ENCODE measurements at places on chromosomes 3 and 15.

GRCh38 chr3:66449411-66449974, 51.3 kb downstream of the LRIG1 start:
- DNase-seq: no peak

GRCh38 chr15:74977599-74977998, 17.8 kb upstream of the SCAMP5 start:
- peak; percentile 32 for DNase-seq

GRCh38 chr15:65907661-65908060, 38.4 kb downstream of the RAB11A start:
- no peak for DNase-seq

GRCh38 chr3:134249935-134250716, 533 bp downstream of the RYK start:
- peak; percentile 42 for DNase-seq

DNA sequence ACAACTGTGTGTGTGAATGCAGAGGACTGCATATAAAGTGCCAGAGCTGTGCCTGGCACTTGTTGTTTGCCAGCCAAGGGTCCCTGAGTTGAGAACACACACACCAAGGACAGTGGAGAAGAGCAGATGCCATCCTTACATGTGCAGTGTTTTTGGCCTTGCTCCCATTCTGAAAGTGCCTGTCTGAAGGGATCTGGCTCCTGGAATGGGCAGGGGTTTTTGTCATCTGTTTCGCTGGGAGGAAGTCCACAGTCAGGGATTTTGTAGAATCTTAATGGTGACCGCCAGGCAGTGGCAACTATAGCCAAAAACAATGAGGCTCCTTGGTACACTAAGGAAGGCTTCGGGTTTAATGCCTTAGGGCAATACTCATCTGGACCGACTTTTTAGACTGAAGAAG, 63.7 kb downstream of the DUT start:
- no peak for DNase-seq

DNA sequence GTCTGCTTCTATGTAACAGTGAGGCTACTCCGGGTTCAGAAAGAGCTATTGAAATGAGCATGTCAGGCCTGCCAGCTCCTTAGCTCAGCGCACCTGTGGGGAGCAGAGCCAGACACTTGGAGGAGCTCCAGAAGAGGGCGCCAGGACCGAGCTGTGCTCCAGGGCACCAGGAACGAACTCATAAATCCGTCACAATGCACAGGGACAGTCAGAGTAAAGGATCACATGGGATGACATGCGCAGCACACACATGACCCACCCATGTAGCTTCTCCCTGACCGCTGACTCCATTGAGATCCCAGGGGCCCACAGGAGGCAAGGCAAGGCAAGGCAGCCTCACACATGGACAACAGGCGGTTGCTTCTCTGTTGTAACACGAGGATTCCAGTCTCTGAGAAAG, 26.0 kb upstream of the GNB5 start:
- no peak for DNase-seq

- no peak for DNase-seq
Observed at GRCh38 chr3:113271189-113271588, 59.8 kb downstream of the BOC start.

GRCh38 chr15:69941706-69942495, 155.8 kb downstream of the TLE3 start:
- no peak for DNase-seq

All from LHCN-M2 (cell line).